ENCODE measurements at places on chromosomes 11 and 22.

- DNase-seq, result no peak
Measured at GRCh38 chr11:63019506-63019905, 3.9 kb upstream of the SLC22A8 start.

DNA sequence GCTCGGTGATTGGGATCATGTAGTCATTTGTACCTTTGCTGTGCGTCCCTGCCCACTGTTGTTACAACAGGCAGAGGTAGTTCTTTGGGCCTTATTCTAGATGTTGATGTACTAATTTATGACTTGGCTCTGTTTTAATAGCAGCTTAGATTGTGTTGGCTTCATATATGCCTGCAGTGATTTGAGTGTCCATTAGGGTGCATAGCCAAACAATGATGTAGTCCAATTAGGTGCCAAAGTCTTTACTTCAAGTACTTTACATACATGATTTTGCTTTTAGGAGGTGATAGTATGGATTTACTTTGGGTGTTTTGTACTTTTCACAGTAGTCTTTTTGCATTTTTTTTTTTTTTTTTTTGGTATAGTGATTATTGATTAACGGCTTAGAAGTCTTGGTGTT, 46.4 kb downstream of the PPP6R3 start:
- no peak for DNase-seq

GRCh38 chr11:11580012-11580411, 41.8 kb downstream of the GALNT18 start:
- DNase-seq, result no peak

GRCh38 chr11:87754685-87755084, 420.6 kb downstream of the RAB38 start:
- DNase-seq, result no peak

DNA sequence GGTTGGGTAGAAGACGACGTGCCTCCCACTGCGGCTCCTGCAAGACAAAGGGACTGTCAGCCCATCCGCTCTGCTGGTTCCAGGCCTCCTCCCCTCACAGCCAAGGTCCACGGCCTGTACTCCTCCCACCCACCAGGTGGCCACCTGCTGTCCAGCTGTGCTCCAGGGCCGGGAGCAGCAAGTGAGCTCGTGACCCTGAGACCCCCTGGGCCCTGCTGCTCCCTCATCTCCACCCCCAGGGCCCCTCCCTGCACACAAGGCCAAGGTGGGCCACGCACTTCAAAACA, 27.4 kb downstream of the TSPAN4 start:
- no peak for DNase-seq

- DNase-seq, result no peak
Measured at GRCh38 chr11:65503949-65504673, 5.3 kb downstream of the MALAT1 start.

GRCh38 chr11:8102296-8102915, 21.4 kb downstream of the TUB start:
- no peak for DNase-seq

- DNase-seq, result no peak
Measured at GRCh38 chr11:3817181-3817800, 8.9 kb downstream of the PGAP2 start.

- DNase-seq, result no peak
Measured at GRCh38 chr22:49749227-49749626, 78.4 kb downstream of the BRD1 start.

DNA sequence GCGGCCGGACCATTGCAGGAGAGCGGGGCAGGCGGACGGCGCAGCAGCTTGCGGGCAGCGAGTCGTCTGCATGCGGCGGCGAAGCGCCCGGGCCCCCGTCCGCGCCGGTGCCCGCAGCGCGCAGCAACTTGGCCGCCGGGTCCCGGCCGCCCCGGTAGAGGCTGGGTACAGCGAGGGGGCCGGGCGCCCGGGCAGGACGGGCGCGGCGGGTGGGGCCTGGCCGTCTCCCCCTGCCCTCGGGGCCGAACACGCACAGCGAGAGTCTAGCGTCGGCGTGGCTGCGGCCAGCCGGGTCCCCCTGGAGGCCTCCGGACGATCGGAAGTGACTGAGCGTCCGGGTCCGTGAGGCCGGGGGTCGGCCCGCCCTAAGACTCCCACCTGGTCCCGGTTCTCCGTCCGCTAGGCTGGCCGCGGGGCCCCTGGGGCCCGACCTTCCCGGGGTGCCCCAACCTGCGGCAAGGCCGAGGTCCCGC, 775 bp upstream of the TRABD start:
- no peak for DNase-seq

DNA sequence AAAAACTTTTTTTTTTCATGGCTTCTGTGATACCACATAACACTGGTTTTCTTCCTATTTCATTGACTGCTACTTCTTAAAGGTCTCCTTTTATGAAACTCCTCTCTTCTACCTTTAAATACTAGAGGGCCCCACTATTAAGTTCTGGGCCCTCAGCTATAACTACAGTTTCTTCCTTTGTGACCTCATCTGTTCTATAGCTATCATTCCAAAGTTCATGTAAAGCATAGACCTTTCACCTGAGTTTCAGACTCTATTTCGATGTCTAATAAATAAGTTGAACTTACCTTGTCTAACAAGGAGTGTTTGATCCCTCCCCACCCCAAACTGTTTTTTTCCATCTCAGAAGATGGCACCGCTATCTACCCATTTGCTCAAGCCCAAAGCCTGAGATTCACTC, 35.2 kb downstream of the PAAF1 start:
- no peak for DNase-seq

DNA sequence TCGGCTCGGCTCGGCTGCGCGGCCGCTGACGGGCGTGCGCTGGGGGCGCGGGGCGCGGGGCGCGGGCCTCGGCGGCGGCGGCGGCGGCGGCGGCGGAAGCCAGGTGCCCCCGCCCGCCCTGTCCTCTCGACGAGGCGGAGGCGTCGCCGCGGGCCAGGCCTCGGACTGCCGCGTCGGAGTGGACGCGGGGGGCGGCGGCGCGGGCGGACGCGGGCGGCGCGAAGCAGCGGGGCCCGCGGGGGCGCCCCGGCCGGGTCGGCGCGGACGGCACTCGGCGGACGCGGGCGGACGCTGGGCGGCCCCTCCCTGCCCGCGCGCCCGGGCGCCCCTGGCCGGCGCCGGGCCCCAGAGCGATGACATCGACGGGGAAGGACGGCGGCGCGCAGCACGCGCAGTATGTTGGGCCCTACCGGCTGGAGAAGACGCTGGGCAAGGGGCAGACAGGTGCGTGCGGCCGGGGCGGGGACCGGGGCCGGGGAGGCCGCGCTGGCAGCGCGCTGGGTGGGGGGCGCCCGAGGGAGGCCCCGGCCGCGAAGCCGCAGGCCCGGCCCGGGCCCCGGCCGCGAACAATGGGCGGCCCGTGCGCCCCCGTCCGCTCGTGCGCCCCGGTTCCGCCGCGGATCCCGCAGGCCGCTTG, at the start of gene BRSK2:
Gene BRSK2, plus strand, starts transcription at position 3 of the 637 bp plus-strand sequence. Its CDS starts 351 bp downstream, at position 354.
- no peak for DNase-seq

DNA sequence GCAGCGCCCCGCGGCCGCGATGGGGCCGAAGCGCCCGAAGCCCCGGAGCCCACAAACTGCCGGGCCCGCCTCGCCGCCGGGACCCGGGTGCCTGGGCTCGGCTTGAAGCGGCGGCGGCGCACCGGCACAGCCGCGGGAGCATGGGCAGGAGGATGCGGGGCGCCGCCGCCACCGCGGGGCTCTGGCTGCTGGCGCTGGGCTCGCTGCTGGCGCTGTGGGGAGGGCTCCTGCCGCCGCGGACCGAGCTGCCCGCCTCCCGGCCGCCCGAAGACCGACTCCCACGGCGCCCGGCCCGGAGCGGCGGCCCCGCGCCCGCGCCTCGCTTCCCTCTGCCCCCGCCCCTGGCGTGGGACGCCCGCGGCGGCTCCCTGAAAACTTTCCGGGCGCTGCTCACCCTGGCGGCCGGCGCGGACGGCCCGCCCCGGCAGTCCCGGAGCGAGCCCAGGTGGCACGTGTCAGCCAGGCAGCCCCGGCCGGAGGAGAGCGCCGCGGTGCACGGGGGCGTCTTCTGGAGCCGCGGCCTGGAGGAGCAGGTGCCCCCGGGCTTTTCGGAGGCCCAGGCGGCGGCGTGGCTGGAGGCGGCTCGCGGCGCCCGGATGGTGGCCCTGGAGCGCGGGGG, 346 bp downstream of the FJX1 start:
- DNase-seq, result no peak

DNA sequence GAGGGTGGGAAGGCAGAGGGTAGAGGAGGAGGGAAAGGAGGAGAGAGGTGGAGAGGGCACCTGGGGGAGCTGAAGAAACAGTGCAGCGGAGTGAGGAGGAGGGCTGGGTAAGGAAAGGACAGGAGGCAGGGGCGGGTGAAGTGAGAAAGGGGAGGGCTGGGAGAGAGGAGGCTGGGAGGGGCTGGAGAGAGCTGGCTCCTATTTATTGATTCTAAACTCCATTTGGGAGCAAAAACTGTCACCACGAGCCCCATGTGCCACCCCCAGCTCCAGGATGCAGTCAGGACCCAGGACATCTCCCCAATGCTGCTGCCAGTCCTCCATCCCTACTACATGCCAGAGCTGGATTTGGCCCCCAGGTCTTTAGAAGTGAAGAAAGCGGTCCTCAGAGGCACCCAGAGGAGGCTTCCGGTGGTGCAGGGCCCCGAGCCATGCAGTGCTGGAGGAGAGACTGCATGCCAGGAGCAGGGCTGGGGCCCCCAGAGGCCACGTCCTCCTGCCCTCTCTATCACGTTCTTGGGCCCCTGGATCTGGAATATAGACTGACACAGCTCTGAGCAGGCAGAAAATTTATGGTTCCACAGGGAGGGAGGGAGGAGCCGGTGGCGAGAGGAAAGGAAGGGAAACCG, 53.7 kb downstream of the SLC22A12 start:
- no peak for DNase-seq

GRCh38 chr22:35343664-35344550, 37.0 kb upstream of the HMOX1 start:
- no peak for DNase-seq

GRCh38 chr11:116869610-116870009, 32.2 kb upstream of the APOA1 start:
- DNase-seq, result no peak

GRCh38 chr11:85679576-85679975, 6.4 kb downstream of the CCDC89 start:
- DNase-seq, result no peak

DNA sequence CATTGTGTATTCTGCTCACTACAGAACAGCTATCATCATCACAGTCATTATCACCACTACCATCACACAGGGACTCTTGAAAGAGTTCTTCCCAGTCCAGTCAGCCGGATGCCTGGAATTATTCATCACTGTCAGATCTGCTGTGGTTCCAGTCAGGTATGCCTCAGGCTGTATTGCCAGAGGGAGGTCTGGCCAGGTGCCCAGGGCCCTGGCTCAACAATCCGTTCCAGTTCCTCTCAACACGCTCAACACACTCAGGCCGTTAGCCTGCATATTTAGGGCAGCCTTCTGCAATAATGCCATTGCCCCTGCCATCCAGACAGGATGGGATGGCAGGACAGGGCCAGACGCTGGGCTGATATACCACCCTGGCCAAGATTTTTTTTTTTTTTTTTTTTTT, 28.6 kb upstream of the RASL10A start:
- DNase-seq, result no peak

- no peak for DNase-seq
Measured at GRCh38 chr11:28606930-28607329, 498.7 kb downstream of the METTL15 start.
